ENCODE measurements at places on chromosomes 1 and 21. TPM values are rescaled to one million over a fixed set of nuclear protein-coding genes. Genes with fewer than 3 reads are reported as not detected.

PLXNA2 gene
- total RNA-seq: 2.0 TPM

MX1 gene
- 2.5 TPM for total RNA-seq

TMEM51 gene
- total RNA-seq: 28.6 TPM

ZNF684 gene
- 2.3 TPM for total RNA-seq

KCNH1 gene
- 2.0 TPM for total RNA-seq

LDLRAD1 gene
- total RNA-seq: not detected

DYNLT5 gene
- total RNA-seq: not detected

DPT gene
- total RNA-seq: not detected

KIF21B gene
- total RNA-seq: 2.2 TPM

LSS gene
- total RNA-seq: 14.6 TPM

CD1E gene
- total RNA-seq: not detected

KRTAP21-1 gene
- not detected for total RNA-seq

LYPD8 gene
- not detected for total RNA-seq

TMEM183A gene
- 42.6 TPM for total RNA-seq

PHGDH gene
- 64.4 TPM for total RNA-seq

LRRC3 gene
- total RNA-seq: 2.1 TPM

LHX8 gene
- 0.91 TPM for total RNA-seq

PRDM16 gene
- total RNA-seq: 0.06 TPM

PDZK1IP1 gene
- total RNA-seq: 7.6 TPM

RPF1 gene
- 31.2 TPM for total RNA-seq

SUSD4 gene
- 0.48 TPM for total RNA-seq

ADAMTS4 gene
- not detected for total RNA-seq

PYCR2 gene
- total RNA-seq: 57.3 TPM

AMY1A gene
- total RNA-seq: not detected

SH2D1B gene
- total RNA-seq: 0.13 TPM

PLEKHA6 gene
- total RNA-seq: 23.4 TPM

BTF3L4 gene
- 40.2 TPM for total RNA-seq

NPHS2 gene
- total RNA-seq: not detected

AMY1C gene
- not detected for total RNA-seq

PTPN7 gene
- total RNA-seq: not detected

AGT gene
- total RNA-seq: 0.13 TPM

SPRR2E gene
- total RNA-seq: not detected

SPRR1A gene
- not detected for total RNA-seq

TNFAIP8L2 gene
- total RNA-seq: not detected

RNF186 gene
- not detected for total RNA-seq

IVL gene
- total RNA-seq: 0.10 TPM

FAM72D gene
- total RNA-seq: 6.9 TPM

KIF14 gene
- total RNA-seq: 7.1 TPM

HES2 gene
- total RNA-seq: 2.6 TPM

All from A549 treated with Mapracorat at 1 μM for 4 hours (cell line).